ENCODE measurements at places on chromosomes 11 and 22.

GRCh38 chr11:132358573-132358953 is 988.1 kb downstream of the NTM start:
- DNase-seq, result no peak

- DNase-seq, result no peak
Measured at GRCh38 chr11:19546325-19546724, 166.3 kb upstream of the NAV2 start.

GRCh38 chr11:69537855-69538640 is 56.6 kb downstream of the LINC01488 start:
- no peak for DNase-seq

DNA sequence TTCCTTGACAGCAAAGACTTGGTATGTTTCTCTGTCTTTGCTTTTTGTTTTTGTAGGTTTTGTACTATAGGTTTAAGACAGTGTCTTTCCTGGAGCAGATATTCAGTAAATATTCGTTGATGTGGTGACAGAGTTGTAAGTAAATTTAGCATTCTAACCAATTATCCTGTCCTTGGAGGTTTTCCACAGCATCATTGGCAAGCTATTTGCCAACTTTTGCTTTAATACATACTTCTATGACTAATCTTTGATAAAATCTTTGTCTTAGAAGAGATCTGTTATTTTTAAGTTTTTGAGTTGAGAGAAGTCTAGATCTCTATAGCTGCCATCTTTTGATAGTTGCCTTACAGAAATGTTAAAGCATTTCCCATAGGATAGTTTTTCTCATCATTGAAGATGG is 3.8 kb downstream of the USP47 start:
- DNase-seq, result no peak

GRCh38 chr11:63887386-63887999 is 29.5 kb downstream of the RCOR2 start:
- no peak for DNase-seq

GRCh38 chr22:35204807-35205775 is 52.2 kb upstream of the HMGXB4 start:
- no peak for DNase-seq

DNA sequence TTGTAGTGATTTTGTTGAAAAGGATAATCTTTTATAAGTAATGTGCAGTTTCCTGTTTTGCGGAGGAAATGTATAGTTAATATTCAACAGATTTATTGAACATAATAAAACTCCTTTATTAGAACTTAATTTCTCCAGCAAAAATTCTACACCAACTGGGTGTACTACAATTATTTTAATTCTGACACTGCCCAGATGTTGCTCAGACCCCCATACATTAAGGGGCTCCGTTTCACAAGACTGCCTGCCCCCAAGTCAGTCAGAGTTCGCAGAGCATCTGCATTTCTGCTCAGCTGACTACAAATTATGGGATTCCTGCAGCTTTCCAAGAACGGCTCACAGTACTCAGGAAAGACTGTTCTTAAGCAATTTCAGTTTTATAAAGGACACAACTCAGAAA is 6.2 kb downstream of the CEP57 start:
- DNase-seq, result no peak

GRCh38 chr22:36756746-36757655 is 18.9 kb downstream of the IFT27 start:
- DNase-seq, result no peak

- DNase-seq, result no peak
Measured at GRCh38 chr11:20966489-20966888, 297.1 kb downstream of the NELL1 start.

GRCh38 chr11:123241874-123242543 is 47.0 kb upstream of the CLMP start:
- no peak for DNase-seq

- no peak for DNase-seq
Measured at GRCh38 chr22:37017356-37017755, 1.9 kb downstream of the TST start.

- no peak for DNase-seq
Measured at GRCh38 chr11:15307619-15308024, 192.9 kb downstream of the INSC start.

DNA sequence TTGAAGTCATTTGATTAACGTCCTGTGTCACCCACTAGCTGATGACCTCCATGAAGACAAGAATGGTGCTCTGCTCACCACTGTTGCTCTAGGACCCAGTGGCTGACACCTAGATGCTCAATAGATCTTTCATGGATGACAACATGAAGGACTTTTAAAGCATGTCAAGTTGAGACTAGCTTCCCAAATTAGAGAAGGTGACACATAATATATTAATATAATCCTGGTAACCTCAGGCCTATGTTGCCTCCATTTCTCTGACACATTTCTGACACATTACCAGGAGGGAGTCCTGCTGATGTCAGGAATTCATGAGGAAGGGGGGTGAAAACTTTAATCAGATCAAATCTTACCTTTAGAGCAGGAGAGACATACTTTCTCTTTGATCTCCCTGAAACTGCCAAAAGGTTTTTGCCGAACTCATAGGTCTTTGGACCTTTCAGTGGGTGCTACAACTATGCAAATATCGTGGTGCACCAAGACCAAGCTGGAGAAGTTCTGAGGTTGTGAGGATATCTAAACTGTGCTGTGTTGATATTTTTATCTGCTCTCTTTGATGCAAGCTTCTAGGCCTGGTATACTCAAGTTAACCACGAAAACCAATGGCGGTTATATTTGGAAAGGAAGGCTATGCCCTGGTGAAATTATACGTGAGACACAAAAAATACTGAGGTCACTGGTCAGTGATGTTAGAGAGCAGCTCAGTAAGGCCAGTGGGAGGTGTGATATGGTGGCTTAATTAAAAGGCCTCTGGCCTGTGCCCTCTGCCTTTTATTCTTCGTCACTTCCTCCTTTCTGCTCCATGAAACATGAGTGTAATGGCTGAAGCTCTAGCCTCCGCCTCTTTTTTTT is 13.2 kb upstream of the AMPD3 start:
- no peak for DNase-seq

DNA sequence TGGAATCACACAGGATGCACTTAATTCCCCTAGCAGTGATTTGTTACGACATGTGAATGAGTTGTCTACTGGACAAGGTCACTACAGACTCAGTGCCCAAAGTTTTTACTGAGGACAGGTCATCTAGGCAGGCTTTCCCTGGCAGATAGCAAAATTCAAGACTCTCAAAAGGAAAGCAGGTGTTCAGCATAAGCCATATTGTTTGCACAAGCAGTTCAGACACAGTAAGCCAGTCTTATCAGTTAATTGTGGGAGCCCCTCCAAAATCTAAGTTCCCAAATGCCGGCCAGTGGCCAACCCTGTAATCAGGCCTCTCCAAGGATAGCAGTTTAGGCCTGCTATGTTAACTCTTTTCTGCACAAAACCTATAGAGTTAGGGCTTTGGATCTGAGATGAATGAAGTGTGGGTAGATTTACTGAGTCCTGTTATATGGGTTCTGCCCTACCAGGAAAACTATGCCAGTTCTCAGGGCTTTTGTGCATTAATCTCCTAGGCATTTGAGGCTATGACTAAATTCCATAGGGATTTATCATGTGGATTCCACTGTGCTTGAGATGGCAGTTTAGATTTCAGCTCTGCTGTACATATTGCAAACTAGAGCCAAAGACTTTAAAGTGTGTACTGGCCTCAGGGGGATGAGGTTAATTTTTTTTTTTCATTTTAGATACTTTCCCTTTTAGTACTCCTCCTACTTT is 4.8 kb upstream of the ARHGEF12 start:
- DNase-seq, result no peak

GRCh38 chr11:21456186-21456585 is 736.7 kb upstream of the ANO5 start:
- no peak for DNase-seq

DNA sequence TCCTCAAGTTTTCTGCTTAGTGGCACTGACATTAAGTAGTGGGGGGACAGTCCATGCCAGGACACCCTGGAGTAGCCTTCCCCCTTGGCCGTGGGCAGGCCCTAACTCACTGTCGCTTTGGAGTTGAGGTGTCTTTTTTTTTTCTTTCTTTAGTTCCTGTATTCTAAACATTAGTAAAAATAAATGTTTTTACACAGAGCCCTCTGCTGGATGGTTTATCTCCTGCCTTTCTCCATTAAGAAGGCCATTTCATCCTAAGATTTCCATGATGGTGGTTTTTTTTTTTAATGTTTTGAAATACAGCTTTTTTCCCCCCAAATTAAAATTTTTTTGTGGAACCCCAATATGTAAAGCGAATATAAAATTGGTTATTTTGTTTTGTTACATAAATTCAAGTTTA is 1.8 kb upstream of the TIGD3 start:
- peak; percentile 39 for DNase-seq

GRCh38 chr22:37267135-37267587 is 15.1 kb upstream of the CYTH4 start:
- DNase-seq, result peak; percentile 27

DNA sequence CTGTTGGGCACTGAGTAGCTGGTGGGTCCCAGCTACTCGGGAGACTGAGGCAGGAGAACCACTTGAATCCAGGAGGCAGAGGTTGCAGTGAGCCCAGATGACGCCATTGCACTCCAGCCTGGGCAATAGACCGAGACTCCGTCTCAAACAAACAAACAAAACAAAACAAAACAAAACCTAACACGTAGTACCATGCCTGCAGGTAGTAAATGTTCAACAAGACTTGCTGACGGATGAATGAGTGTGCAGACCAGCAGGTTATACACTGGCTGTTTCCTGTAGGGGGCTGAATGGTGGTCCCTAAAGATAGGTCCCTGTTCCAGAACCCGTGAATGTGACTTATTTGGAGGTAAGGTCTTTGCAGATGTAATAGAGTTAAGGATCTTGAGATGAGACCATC is 12.8 kb upstream of the MRGPRD start:
- no peak for DNase-seq

DNA sequence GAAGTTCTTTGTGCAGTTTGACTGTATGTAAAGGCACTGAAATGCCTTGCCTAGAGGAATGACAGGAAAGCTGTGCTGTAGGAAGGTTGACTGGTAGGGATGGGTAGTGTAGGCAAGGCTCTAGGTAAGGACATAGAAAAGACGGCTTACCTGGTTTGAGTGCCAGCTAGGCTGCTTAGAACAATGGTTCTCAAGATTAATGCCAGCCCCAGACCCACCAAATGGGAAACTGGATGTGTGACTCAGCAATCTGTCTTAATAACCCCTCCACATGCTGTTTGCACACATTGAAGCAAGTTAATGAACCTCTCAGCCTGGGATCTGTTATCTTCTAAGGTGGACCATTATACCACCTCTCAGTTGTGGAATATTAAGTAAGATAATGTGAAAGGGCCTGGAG is 3.7 kb downstream of the RPS3 start:
- no peak for DNase-seq

DNA sequence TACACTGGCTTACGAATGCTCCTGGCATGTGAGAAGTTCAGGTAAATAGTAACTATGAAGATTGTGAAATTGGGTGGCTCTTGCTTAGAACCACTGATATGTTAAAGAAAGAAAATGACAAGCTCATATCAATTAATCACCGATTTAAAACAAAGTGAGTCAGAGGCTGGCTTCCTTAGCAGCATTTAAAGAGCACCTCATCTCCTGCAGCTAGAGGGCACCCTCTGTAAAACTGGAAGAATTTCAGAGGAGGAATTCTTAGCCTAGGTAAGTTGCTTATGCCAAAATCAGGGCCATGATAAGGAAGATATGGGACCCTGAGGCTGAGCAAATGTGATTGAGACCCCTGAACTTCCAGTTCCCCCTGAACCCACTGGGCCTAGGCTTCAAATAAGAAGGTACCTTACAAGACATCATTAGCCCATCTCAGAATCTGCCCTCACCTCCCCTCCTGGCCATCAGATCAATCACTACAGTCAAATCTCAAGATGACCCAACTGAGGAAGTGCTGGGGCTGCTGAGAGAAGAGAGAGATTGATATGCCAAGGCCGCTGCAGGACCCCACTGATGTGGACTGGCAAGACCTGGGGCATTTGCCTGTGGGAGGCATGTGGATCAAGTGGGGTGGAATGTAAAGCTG is 8.6 kb upstream of the CD3E start:
- no peak for DNase-seq

- no peak for DNase-seq
Measured at GRCh38 chr11:111093061-111093460, 152.5 kb upstream of the POU2AF2 start.

GRCh38 chr11:83520849-83521248 is 234.7 kb upstream of the CCDC90B start:
- no peak for DNase-seq

- DNase-seq, result no peak
Measured at GRCh38 chr11:113577356-113578032, 102.3 kb upstream of the DRD2 start.

DNA sequence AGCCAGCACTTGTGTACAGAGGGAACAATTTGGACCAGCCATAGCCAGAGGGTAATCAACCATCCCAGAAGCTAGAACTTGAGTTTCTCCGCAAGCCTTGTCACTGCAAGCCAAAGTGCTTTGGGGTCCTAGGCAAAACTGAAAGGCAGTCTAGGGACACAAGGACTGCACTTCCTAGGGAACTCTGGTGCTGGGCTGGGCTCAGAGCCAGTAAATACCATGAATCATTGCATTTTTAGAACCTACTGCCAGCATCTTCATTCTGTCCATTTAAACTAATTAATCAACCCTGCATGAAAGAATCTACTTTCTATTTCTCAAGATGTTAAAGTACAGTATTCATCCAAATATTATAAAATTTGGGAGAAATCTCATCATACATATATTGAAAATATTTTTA is 20.0 kb downstream of the PATE3 start:
- no peak for DNase-seq

GRCh38 chr22:36334821-36335603 is 52.8 kb downstream of the MYH9 start:
- DNase-seq, result no peak

DNA sequence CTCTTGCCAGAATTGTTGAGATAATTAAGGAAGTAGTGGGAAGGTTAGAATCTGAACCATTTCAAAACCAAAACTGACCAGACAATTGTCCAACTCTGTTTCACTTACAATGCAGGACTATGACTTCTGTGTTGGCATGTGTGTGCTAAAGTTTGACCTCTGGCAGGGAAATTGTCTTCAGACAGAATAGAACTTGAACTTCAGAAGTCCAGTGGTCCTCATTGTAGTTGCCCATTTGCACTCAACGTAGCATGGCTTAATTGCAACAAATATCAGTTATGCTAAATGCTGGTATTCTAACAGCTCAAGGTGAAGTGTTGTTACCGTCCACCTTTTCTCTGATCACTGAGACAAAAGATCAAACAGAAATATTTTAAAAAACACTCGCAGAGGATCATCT is 47.2 kb downstream of the BLID start:
- DNase-seq, result no peak

DNA sequence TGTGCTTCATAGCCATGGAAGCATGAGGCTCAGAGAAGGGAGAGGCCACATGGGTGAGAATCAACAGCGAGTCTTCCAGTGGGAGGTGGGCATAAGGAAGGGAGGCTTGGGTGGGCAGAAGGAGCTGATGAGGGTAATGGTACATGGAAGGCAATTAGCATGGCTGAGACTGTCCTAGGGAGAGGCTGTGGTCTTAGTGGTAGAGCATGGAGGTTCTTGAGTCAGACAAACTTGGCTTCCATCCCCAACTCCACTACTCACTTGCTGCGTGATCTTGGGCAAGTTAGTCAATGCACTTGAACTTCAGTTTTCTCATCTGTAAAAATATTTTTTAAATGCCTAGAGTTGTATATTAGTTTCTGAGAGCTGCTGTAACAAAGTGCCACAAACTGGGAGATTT is 227.2 kb upstream of the E2F8 start:
- DNase-seq, result no peak

- peak; percentile 63 for DNase-seq
Measured at GRCh38 chr11:82682003-82682751, 51.5 kb downstream of the FAM181B start.

GRCh38 chr11:59550368-59550841 is 39.1 kb downstream of the OR4D9 start:
- peak; percentile 98 for DNase-seq
